ENCODE measurements at places on chromosomes 3 and 15. TPM values are rescaled to one million over a fixed set of nuclear protein-coding genes. Genes with fewer than 3 reads are reported as not detected.

DNA sequence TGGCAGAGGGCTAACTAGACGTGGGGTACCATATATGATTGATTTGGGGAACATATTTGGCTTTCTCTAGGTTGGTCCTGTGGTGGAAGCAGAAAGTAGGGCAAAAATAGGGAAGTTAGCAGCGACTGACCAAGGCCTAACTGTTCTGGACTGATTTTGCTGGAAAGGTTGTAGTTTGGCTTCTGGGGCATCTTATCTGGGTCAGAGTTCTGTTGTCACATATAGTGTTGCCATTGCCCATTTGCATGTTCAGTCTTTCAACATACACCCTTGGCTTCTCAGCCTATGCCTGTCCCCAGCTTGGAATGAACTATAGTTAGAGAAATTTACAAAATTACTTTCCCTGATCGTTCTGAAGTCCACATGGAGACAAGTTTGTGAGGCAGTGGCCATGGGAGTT, 426.5 kb downstream of the TBC1D5 start:
- no peak for DNase-seq
- no peak overlapping the region for H3K4me3 ChIP-seq
- no peaks in the 10 kb centered on the region for H3K27me3 ChIP-seq
- H3K4me1 ChIP-seq: no peaks in the 10 kb centered on the region
- no peak overlapping the region for H3K27ac ChIP-seq

DNA sequence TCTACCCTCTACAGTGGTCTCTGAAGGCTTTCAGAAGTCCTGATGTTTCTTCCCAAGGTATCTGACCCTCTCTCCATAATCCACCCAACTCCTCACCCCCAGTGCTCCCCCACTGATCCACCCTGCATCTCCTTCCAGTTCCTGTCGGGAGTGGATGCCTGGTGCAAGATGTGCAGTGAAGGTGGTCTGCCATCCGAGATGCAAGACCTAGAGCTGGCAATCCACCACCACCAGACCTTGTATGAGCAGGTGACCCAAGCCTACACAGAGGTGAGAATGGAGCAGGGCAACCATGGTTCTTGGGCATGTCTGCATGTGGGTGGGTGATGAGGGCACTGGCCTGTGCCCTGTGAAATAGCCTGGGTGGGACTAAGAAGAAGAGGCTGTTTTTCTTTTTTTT, 337.8 kb upstream of the ROPN1 start:
- no peak overlapping the region for H3K27ac ChIP-seq
- H3K4me3 ChIP-seq: no peak overlapping the region
- no peaks in the 10 kb centered on the region for H3K4me1 ChIP-seq
- DNase-seq: no peak

GRCh38 chr3:159922861-159923312, 65.7 kb upstream of the IL12A start:
- no peaks in the 10 kb centered on the region for H3K36me3 ChIP-seq
- H3K27me3 ChIP-seq: no peaks in the 10 kb centered on the region
- no peak overlapping the region for H3K4me3 ChIP-seq

- no peak overlapping the region for H3K4me3 ChIP-seq
- no peaks in the 10 kb centered on the region for H3K27me3 ChIP-seq
- H3K27ac ChIP-seq: no peak overlapping the region
- no peaks in the 10 kb centered on the region for H3K4me1 ChIP-seq
- H3K36me3 ChIP-seq: no peaks in the 10 kb centered on the region
Measured at GRCh38 chr3:186457236-186457635, 86.9 kb downstream of the CRYGS start.

DNA sequence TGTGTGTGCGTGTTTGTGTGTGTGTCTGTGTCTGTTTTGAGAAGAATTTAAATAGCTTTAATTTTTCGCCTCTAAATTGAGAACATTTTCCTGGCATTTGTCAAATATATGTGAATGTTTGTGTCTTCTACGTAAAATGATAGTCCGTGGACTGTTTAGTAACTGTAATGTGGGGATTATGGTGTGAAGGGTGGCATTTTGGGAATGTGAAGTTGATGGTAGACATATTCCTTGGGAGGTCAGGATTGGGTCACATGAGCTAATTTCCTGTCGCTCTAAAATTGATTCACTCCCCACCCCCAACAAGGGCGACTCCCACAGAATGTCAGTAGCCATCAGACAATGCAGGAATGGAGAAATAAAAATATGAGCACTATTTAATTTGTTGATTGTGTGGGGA, 107.3 kb downstream of the ITPR1 start:
- no peaks in the 10 kb centered on the region for H3K27me3 ChIP-seq
- no peak overlapping the region for H3K4me3 ChIP-seq
- DNase-seq: no peak

DNA sequence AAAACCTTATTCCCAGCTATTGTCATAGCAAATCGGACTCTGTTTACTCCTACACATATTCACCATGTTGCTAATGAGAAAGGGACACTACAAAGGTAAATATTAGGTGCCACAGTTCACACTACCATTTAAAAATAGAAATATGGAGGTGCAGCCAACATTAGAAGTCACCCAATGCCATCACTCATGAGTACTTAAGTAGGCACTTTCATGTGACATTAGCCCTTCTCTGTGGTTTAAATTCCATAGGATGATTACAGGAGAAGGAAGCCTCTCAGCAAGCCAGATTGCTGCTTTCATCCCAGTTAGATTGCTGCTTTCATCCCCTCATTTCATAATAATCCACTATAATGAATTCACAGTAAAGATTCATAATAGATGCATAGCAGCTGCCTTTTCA, 376.8 kb upstream of the ALCAM start:
- H3K4me1 ChIP-seq: no peaks in the 10 kb centered on the region
- H3K27me3 ChIP-seq: no peaks in the 10 kb centered on the region
- no peaks in the 10 kb centered on the region for H3K36me3 ChIP-seq
- no peak overlapping the region for H3K4me3 ChIP-seq

DNA sequence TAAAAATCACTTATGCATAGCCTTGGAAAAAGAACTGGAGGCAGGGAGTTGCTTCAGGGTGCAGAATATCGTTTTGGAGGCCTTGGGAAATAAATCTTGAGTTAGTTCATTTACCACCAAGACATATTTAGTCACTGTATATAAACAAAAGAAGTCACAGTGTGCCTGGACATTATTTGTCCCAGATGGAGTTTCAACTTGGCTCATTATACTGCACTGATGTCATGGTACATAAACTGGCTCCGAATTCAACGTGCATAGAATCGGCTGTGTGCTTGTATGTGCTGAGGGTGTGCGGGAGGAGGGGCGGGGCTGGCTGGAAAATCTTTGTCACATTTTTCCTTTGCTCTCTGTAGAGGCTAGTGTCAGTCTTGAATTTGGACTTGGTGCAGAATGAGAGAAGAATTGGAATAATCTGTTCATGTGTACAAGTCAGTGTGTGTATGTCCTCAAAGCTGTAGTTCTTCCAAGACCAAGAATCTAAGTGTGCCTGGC, 86.6 kb downstream of the FNDC3B start:
- peaks cover 18% of the 10 kb centered on the region for H3K4me1 ChIP-seq
- H3K27ac ChIP-seq: no peak overlapping the region
- no peak overlapping the region for H3K4me3 ChIP-seq
- H3K27me3 ChIP-seq: no peaks in the 10 kb centered on the region
- H3K36me3 ChIP-seq: no peaks in the 10 kb centered on the region
- peak; percentile 91 for DNase-seq

DNA sequence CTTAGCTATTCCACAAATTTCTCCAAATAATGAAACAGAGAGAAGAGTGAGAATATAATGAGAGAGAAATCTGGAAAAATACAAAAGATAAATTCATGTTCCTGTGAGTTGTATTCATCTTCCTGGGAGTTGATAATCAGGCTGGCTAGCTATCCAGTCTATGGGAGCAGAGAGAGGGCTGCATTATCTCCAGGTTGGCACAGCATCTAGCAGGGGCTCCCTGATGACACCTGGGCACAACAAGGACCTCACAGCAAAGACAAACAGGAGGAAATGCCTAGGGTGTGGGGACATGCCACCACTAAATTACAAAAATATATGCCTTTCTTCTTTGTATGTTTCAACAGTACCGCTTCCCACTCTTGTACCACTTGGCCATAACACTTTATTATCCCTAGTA, 1.9 kb downstream of the EHD4 start:
- H3K27ac ChIP-seq: no peak overlapping the region
- no peak for DNase-seq
- H3K4me3 ChIP-seq: peak overlapping the region; percentile 72
- no peaks in the 10 kb centered on the region for H3K4me1 ChIP-seq
- H3K27me3 ChIP-seq: no peaks in the 10 kb centered on the region

DNA sequence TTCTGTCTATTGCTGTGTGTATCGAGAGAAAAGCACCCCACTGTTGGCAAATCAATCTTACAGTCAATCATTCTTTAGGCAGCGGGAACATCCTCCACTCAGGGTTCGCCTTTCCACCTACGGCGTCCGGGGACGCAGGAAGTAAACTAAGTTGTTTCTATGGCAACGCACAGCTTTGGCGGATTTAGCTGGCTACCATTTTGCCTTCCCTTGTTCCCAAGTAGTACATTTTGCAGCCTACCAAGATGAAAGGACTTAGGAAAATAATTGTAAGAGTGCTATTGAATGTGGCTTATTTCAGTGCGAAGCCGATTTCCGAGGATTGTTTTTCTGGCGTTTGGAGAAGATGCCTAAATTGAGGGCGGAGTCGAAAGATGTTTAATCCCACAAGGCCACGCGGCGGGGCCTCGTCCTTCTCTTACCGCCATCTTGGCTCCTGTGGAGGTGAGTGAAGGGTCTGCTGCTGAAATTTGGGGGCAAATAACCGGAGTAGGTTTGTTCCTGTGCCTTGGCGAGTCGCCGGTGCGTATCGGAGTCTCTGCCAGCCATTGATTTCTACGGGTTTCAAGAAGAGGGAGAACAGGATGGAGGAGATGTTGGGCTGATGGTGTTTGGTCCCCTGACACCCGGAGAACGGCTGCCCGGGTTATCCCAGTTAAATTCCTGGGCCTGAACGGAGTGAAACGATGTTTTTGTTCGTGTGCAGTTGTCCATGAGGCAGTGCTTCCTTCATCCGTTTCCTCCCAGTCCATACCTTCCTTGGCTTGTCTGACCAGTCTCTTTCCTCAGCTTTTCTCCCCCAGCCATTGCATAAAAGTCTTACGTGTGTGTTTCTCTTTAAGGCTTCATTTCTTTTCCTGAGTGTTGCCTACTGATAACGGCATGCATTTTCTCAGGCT, at the start of gene RPL35A:
TSS of gene RPL35A (plus strand) at position 413 of the 899 bp plus-strand sequence. CDS start 778 bp downstream, outside the sequence.
- H3K4me1 ChIP-seq: no peaks in the 10 kb centered on the region
- H3K27ac ChIP-seq: peak within 1 kb of the TSS; percentile 99
- DNase-seq: peak; percentile 93
- peaks cover 8% of the 10 kb centered on the region for H3K36me3 ChIP-seq
- peak within 1 kb of the TSS; percentile 100 for H3K4me3 ChIP-seq

- H3K4me3 ChIP-seq: no peak overlapping the region
- no peaks in the 10 kb centered on the region for H3K36me3 ChIP-seq
- DNase-seq: no peak
- H3K27me3 ChIP-seq: no peaks in the 10 kb centered on the region
Measured at GRCh38 chr3:129504471-129505100, 23.9 kb upstream of the RHO start.

GRCh38 chr3:377158-377561, 180.6 kb downstream of the CHL1 start:
- H3K36me3 ChIP-seq: no peaks in the 10 kb centered on the region
- H3K27me3 ChIP-seq: no peaks in the 10 kb centered on the region
- no peak overlapping the region for H3K4me3 ChIP-seq
- peak; percentile 61 for DNase-seq

- no peaks in the 10 kb centered on the region for H3K36me3 ChIP-seq
- no peak overlapping the region for H3K27ac ChIP-seq
- no peaks in the 10 kb centered on the region for H3K27me3 ChIP-seq
- no peak for DNase-seq
Measured at GRCh38 chr3:102084704-102085103, 235.4 kb downstream of the NFKBIZ start.

DNA sequence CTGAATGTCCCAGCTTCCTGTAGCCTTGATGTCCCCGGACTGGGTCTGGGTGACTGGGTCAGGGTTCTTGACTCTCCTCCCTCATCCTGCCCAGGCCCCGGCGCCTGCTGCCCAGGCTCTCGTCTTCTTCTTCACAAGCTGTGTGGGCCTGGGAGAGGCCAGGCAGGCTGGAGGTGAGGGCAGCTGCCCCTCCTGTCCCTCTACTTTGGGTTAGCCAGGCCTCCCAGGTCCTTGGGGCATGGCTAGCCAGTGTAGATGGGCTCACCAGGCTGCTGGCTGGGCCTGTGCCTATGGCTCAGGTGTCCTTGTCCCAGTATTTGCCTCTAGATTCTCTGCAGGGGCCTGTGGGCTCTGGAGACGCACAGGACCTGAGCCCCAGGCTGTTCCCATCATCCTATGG, 31.8 kb downstream of the TKT start:
- no peaks in the 10 kb centered on the region for H3K27me3 ChIP-seq
- no peak for DNase-seq
- no peaks in the 10 kb centered on the region for H3K36me3 ChIP-seq

- no peak for DNase-seq
- H3K27me3 ChIP-seq: no peaks in the 10 kb centered on the region
- no peaks in the 10 kb centered on the region for H3K4me1 ChIP-seq
- H3K27ac ChIP-seq: no peak overlapping the region
- H3K36me3 ChIP-seq: no peaks in the 10 kb centered on the region
- no peak overlapping the region for H3K4me3 ChIP-seq
Measured at GRCh38 chr15:70955151-70955550, 62.5 kb downstream of the LRRC49 start.

- DNase-seq: no peak
- H3K36me3 ChIP-seq: no peaks in the 10 kb centered on the region
- H3K27ac ChIP-seq: no peak overlapping the region
- H3K4me1 ChIP-seq: peaks cover 13% of the 10 kb centered on the region
- H3K4me3 ChIP-seq: no peak overlapping the region
Measured at GRCh38 chr15:101198800-101199199, 53.0 kb downstream of the CHSY1 start.

DNA sequence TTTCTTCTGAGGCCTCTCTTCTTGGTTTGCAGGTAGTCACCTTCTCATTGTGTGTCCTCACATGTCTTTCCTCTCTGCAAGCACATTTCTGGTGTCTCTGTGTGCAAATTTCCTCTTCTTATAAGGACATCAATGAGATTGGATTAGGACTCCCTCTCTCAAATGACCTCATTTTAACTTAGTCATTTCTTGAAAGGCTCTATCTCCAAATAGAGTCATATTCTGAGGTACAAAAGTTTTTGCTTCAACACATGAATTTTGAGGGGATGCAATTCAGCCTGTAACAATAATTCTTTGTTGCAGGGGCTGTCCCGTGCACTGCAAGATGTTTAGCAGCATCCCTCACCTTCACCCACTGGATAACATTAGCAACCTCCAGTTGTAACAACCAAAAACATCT, 115.0 kb upstream of the DCBLD2 start:
- H3K4me3 ChIP-seq: no peak overlapping the region
- no peak for DNase-seq
- H3K27me3 ChIP-seq: no peaks in the 10 kb centered on the region
- H3K27ac ChIP-seq: no peak overlapping the region
- H3K4me1 ChIP-seq: peaks cover 6% of the 10 kb centered on the region
- no peaks in the 10 kb centered on the region for H3K36me3 ChIP-seq

- H3K27me3 ChIP-seq: no peaks in the 10 kb centered on the region
- DNase-seq: no peak
- H3K27ac ChIP-seq: no peak overlapping the region
- H3K36me3 ChIP-seq: no peaks in the 10 kb centered on the region
- H3K4me1 ChIP-seq: no peaks in the 10 kb centered on the region
Measured at GRCh38 chr3:7487763-7488162, 626.8 kb downstream of the GRM7 start.

Gene ARPC4
- 164 TPM for total RNA-seq

Gene AGBL1
- not detected for total RNA-seq

Gene IL5RA
- 1.1 TPM for total RNA-seq

Gene SH2D7
- not detected for total RNA-seq

Gene DUOXA1
- 1.4 TPM for total RNA-seq

Gene TICRR
- 0.25 TPM for total RNA-seq

Gene ANKUB1
- total RNA-seq: not detected
